Stimulated activated CD4-positive, alpha-beta T cell treated with anti-CD3 and anti-CD28 coated beads, TNF-alpha, amount 100 ng/mL, for 4 hours (primary cell): ENCODE measurements at places on chromosomes 1 and 21.

- no peak for DNase-seq
Measured at GRCh38 chr1:20787840-20788795, 1.0 kb upstream of the HP1BP3 start.

DNA sequence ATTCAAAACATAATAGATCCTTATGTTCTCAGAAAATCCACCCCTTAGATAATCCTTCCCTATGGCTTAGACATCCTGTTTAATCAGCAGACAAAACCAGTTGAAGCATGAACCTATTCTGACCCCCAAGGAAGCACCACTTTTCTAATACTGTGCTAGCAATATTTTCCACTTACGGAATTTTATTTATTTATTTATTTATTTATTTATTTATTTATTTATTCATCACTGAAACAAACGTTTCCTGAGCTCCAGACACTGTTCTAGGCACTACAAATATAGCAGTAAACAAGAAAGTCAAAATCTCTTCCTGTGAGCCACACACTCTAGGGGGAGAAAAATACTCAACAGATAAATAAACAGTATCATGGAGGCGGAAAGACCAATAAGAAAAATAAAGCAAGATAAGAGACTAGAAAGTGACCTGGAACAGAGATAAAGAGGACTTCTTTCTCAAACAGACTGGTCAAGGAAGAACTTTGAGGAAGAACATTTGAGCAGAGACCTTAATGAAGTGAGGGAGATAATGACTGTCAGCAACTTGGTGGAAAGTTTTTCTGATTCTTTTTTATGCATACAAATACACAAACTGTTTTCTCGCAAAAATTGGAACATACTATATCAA, 145.5 kb upstream of the POGK start:
- DNase-seq = no peak

DNA sequence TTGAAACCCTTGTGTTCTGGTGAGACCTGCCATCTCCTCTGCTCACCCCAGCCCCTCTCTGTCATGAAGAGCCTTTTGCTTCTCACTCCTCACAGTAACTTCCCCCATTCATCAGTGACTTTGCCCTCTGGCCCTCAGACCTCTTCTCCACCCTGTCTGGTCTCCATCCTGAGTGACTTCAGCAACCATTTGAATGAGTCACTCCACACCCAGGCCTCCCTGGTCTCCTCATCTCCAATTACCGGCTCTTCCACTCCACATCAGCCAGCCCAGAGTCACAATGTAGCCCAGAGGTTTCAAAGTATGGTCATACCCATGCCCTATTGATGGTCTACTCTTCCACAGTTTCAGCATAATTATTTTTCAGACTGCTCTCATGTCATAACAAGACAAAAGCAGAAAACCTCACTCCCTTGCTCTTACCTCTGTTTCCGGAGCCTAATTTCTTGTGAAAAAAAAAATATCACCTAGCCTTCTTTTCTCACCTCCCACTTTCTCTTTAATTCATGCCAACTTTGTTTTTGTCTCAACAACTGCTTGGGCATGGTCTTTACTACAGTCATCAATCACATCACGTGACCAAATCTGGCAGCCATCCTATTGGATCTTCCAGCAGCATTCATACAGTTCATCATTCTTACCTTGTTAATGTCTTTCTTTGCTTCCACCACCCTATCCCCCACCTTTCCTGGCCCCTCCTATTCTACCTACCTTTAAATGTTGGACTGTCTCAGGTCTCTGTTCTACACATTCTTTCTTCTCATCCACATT, 35.6 kb upstream of the NEK7 start:
- no peak for DNase-seq

DNA sequence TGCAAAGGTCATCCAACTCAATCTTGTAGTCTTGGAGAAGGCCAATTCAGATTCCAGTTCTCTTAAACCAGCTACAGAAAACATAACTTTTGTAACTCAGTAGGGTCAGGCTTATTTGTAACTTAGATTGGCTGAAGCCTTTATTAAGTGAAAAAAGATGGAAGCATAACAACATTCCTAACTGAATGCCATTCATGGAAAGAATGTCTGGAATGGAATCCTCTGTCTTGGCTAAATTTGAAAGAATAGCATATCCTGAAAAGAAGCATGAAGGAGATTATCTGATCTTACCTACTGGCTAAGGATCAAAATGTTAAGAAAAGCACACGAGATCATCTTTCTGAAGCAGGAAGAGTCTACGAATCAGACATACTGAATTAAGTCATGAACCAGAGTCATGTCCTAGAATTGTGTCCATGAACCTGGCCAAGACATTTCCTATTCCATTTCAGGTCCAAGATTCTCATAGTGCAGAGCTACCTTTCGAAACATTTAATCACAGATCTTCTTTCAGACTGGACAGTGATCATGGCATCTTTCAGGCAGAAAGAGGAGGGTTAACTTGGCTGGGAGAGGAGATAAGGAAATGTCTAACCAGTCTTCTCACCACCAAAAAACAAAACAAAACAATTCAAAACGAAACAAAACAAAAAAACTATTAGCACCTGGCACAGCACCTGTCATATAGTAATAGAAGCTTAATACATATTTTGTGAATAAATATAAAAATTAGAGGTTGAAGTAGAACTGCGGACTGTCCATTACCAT, 75.6 kb downstream of the XCL2 start:
- DNase-seq = no peak

- no peak for DNase-seq
Measured at GRCh38 chr1:210342986-210343780, 14.5 kb downstream of the HHAT start.

- DNase-seq = no peak
Measured at GRCh38 chr21:39662411-39662953, 49.7 kb downstream of the B3GALT5 start.

- DNase-seq = no peak
Measured at GRCh38 chr1:89894210-89895201, 73.7 kb downstream of the LRRC8D start.

DNA sequence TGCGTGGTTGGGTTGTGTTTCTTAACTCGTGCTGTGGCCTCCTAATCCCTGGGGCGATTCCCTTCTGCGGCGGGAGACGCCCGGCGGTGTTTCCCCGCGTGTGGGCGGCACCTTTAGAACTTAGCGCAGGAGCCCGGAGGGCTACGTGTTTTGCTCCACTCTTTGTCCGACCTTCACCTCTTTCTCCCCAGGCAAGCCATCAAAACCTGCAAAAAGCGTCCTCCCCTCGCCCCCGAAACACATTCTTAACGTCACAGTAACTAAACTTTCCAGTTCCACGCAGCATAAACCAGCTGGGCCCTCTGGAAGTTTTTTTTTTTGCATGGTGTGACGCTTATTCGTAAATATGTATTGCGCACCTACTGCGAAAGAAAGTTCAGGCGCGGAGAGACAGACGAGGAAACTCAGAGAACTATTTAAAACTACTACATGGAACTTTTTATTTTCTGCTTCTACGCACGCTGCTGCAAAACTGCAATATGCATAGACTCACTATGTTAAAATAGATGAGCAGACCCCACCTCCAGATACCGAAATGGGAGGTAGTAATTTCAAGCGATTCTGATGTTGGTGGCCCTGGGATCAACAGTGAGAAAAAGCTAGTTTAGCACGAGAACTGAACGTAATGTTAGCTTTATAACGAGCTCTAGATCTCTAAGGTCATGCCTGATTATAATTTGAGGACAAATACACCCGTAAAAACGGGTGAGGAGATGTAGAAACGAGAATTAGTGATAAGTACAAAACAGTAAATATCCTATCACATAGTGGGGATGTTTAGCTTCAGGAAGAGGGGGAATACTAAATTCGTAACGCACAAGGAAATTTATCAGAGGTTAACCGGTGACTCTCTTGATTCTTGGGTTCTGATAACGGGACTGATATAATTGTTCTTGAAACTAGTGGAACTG, 920 bp downstream of the MTR start:
- peak; percentile 44 for DNase-seq

DNA sequence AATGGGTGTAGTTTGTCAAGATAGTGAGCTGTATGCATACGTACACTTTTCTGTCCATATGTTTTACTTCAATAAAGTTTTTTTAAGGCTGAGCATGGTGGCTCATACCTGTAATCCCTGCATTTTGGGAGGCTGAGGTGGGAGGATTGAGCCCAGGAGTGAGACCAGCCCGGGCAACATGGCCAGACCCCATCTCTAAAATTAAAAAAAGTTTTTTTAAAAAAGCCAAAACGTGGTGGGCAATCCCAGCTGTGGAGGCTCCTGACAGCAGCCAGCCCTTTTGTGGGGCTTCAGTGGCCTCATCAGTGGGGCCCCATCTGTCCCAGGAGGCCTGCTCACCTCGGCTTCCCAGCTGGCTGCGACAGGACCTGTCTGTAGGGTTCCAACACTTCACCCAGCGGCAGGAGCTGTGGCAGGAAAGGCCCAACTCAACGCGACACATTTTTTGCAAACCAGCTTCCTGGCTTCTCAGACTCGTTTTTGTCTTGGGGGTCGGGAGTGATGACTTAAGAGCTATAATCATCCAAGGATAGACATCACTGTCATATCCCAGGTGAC, 56.9 kb upstream of the LBR start:
- no peak for DNase-seq

DNA sequence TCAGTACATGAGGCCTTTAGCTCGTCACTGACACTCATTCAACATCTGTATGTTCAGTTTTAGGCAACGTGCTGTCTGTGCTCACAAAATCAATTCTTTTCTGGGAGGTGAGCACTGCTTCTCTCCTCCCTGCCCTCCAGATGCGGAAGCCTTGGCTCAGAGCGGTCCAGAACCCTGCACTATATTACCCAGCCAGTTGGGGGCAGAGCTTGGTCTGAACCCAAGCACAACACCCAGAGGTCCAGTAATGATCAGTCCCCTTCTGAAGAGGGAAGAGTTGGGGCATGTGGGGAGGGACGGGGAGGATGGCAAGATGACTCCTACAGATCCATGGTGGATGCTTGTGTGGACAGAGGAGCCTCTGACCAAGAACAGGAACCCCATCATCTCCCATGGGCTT, 5.6 kb upstream of the DSCAM start:
- no peak for DNase-seq

GRCh38 chr1:234987415-234988154, 141.1 kb downstream of the TOMM20 start:
- no peak for DNase-seq

GRCh38 chr21:24658926-24659325, 948.4 kb downstream of the MRPL39 start:
- no peak for DNase-seq

DNA sequence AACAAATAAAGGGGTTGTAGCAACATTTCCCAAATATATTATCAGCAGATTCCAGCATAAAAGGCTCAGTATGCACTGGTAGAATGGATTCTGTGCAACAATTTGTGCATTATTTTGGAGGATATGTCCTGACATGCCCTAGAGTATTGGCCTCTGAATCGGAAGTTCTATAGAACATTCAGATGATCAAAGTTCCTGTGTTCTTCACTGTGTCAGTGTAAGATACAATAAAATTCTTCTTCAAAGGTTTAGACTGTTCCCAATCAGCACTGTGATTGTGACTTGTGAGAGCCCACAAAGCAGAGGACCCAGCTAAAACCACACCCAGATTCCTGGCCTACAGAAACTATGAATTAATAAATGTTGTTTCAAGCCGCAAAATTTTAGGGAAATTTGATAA, 33.6 kb upstream of the GBP5 start:
- DNase-seq = no peak

GRCh38 chr1:10253755-10254154, 43.4 kb downstream of the KIF1B start:
- no peak for DNase-seq

DNA sequence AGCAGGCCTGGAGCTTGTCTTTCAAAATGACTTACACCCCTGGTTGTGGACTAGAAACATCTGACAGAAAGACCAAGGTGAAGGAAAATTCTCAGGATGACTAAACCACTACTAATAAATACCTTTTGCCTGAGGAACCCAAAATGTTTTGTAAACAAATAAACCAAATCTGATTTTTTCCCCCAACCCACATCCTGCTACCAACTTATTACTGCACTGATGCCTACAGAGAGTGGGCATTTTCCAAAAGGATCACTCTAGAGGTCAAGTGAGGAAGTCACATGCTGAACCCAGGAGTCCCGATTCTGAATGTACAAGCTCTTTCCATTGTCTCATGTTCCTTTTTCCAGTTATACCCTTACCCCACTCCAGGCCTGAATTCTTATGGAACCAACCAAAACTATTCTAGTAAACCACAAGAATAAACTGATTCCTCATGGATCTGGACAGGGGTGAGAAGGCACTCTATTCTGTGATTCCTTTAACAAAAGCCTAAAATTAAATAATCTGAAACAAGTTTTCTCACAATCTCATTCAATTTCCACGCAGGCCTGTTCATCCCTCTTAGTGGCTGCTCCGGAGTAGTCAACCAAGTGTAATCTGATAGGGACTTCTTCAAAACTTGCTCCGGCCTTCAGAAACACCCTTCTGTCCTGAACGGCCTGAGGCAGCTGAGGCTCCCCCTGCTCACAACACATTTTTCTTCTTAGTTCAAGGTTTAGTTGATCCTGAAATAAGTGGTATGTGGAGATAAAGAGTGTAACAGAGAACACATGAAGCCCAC, 1.4 kb downstream of the PI4KB start:
- no peak for DNase-seq

DNA sequence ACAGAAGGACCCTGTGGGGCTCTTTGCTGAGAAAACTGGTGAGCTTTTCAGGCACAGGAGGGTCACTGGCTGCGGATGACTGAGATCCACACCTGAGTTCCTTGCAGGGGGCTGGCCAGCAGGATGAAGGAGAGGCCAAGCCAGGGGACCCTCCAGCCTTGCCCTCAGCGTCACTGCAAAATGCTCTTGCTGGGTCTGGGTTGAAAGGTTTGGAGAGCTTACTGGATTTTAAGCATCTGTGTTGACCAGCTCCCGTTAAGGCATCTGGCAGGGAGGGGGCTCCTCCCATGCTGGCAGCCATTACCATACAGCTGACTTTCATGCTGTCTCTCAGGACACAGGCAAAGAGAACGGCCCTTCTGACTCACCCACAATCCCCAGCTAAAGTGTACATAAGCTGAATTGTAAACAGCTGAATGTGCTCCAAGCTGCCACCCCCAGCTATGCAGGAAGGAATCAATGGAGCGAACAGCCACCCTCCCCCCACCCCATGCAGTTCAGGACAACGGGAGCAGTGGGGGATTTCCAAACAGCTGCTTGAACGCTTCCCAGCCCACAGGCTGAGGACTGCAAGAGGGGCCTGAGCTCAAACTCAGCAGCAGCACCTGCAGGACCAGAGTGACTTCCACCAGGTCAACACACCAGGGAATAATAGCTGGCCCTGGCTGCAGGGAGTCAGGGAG, 21.3 kb upstream of the A3GALT2 start:
- no peak for DNase-seq

- no peak for DNase-seq
Measured at GRCh38 chr1:36178471-36179219, 22.7 kb downstream of the MAP7D1 start.
